ENCODE measurements at places on chromosomes 5 and 9.

GRCh38 chr9:122004589-122004988 lies 88.5 kb downstream of the TTLL11 start:
- DNase-seq = no peak

DNA sequence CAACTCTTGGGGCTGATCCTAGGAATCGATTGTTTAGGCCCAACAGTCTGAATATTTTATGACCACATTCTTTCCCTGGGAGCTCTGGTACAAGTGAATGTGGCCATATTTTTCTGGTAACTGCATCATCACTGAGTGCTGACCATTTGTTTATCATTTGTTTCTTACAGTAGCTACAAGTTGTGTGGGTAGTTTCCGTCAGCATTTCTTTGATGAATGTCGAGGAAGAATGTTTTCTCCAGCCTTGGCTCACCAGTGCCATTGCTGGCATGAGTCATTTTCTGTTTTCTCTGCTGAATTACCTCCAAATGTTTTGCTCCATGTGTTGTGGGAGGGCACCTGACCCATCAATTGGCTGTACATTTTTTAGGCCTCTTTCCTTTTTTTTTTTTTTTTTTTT lies 14.1 kb upstream of the CARD19 start:
- DNase-seq = no peak

GRCh38 chr5:1736065-1736464 lies 63.6 kb downstream of the MRPL36 start:
- no peak for DNase-seq

DNA sequence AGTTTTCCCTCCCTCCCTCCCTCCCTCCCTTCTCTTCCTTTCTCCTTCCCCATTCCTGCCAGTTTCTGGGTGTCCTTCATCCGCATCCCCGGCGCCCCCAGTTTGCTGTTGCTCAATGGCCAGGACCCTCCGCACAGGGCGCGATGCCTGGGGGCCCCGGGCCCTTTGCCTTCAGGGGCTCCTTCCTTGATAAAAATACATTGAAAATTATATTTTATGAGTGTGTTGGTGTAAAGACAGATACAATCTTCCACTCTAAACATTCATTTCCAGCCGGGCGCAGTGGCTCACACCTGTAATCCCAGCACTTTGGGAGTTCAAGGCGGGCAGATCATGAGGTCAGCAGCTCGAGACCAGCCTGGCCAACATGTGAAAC lies 7.6 kb upstream of the AGPAT2 start:
- no peak for DNase-seq

- DNase-seq = no peak
These were observed 32.1 kb downstream of the GRIN3A start for GRCh38 chr9:101706261-101706798.

GRCh38 chr5:158594595-158595242 lies 505.0 kb downstream of the EBF1 start:
- no peak for DNase-seq

DNA sequence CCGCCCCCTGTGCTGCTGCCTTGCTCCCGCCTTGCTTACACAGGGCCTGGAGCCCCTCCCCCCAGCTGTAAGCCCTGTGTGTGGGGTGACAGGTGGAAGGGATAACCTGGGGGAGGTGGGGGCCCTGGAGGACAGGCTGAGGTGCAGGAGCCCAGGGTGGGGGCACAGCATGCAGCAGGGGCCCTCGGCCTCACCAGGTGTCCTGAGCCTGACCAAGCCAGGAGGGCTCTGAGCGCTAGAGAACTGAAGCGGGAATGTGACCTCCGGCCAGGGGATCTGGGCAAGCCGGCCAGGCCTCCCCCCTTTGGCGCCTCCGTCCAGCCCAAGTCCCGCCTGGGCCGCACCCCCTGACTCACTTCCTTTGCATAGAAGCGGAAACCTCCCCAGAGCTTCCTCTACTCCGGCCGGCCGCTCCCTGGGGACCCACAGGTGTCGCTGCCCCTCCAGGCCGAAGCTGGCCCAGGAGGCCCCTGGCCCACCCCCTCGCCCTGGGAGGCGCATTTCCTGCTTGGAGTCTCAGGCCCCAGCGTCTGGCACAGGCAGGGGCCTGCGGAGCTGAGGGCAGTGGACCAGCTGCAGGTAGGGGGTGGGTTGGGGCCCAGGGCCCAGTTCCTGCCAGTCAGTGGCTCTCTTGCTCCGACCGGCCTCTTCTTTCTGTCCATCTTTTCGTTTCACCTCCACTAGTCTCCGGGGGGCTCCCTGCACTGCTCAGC lies at the start of gene TOR4A:
TSS of gene TOR4A (plus strand) at position 398 of the 713 bp plus-strand sequence. CDS start 964 bp downstream, outside the sequence.
- no peak for DNase-seq

DNA sequence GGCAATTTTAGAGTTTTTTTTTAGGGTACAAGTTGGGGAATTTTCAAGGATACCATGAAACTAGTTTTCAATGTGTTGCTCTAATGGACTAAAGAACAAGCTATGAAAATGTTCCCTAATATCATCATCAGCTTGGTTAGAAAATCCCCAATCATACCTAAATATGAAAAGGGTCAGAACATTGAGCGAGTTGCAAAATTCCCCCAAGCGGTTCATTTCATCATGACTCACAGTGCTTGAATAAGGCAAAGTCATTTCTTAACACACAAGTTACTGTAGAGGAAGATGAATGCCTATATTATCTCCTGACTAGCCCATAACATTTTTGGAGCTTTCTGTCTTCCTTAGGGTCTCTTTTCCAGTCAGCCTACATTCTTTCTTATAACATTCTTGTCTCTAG lies 62.7 kb downstream of the ST8SIA4 start:
- no peak for DNase-seq

- DNase-seq = peak; percentile 91
These were observed 36.2 kb downstream of the SH3PXD2B start for GRCh38 chr5:172417983-172418630.

DNA sequence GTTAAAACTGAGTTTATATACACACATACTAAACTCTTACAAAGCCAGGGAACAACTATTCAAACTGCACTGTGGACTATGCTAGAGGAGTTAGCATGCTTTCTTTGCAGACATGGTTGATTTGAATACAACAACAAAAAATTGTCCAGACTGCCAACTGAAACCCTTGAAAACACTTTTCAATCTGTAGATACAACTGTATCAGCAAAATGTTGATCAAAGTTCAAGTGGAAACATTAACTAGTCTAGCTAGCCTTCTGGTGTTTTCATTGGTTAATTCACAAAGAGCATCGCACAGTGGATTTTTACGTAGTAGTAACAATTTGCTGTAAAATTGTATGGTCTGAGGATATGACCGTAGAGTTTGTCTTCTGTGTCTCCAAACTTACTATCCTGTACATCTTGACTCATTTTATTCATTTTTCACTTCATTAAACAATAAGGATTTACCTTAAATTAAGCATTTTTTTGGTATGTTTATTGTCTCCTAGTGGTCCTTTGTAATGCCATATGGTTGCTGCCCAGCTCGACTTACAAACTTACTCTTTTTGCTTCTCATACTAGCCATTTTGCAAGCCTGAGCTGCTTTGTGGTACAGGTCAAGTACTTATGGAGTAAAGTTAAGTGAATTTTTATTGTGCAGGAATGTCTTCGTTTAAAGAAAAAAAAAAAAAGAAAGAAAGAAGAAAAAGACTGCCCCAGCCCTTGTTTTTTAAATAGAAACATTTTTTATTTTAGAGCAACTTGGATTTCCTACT lies 123.4 kb downstream of the ZCCHC7 start:
- no peak for DNase-seq

- no peak for DNase-seq
These were observed 7.4 kb downstream of the RETREG1 start for GRCh38 chr5:16609412-16609811.

GRCh38 chr9:76655121-76655541 lies 109.1 kb upstream of the PCA3 start:
- no peak for DNase-seq

DNA sequence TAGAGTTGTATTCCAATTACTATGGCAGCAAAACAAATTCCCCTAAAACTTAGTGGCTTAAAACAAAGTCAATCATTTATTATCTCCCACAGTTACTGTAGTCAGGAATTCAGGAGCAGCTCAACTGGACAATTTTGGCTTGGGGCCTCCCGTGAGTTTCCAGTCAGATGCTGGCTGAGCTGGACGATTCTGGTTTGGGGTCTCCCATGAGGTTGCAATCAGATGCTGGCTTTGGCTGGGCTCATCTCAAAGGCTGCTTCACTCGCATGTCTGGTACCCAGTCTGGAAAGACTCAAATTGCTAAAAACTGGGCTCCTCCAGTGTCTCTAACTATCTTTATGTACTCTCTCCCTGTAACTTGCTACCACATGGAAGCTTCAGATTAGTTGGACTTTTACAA lies 130.1 kb downstream of the C5orf15 start:
- no peak for DNase-seq

DNA sequence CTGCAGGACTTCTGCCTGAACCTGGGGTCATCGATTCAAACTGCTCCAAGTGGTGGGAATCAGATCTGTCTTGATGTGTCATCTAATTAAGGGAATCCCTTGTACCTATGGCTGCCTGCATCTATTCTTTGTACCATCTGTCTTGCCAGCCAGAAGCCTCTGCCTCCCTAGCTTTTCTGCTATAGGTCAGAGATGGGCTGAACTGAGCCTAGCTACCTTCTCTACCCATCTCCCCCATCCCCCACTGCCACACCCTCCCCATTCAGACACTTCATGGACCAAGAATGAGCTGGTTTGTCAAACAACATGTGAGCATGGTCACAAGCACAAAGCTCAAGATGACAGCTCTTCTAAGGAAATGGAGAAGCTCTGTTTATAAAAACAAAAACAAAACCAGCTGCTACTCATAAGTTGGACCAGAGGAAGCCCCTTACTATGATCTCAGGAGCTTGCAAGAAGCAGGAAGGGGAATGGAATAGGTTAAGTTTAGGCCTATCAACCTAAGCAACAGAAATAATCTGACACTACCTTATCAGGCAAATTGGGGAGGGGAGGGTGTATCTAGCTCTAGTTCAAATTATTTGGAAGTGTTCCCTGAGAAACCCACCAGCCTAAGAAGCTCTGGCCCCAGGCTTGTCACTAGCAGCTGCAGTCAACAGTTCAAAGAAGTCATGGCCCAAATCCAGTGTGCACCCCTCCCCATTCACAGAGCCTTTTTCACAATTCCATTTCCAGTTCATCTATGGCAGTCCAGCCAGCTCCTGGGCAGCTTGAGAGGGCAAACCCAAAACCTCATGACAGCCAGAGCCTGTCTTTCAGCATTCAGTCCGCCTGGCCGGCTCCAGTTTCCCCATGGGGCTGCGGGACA lies 29.9 kb downstream of the SKP1 start:
- no peak for DNase-seq

GRCh38 chr9:16069671-16070454 lies 517.0 kb downstream of the CCDC171 start:
- DNase-seq = no peak

- DNase-seq = peak; percentile 70
These were observed 583 bp downstream of the DIAPH1 start for GRCh38 chr5:141618030-141618803.

DNA sequence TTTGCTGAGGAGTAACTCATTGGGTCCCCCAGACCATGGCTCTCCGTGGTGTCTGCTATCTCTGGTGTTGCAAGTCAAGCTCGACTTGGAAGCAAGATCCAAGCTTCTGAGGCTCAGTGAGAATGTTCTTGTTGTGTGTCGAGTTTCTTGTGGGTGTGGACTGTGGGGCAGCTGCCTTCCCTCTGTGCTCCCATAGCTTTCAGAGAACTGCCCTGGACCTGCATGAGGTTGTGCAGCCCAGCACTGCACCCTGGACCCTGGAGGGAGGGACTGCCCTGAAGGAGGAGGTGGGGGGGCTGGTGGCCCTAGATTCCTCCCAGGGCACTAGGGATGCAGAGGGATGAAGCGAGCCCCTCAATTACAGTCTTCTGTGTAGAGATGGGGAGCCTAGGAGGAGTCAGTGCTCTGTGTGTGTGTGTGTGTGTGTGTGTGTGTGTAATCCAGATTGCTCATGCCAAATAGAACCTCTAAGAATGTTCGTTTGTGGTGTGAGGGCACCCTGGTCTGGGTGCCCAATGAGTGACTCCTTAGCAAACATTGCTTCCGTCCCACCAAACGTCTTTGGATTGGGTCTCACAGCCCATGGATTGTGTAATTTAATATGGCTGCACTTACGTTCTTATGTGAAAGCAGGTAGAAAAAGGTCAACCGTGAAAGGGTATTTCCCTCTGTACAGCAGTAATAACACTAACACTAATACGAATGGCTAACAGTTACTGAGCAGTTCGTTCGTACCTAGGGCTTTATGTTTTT lies 143.3 kb upstream of the LMX1B start:
- peak; percentile 22 for DNase-seq

GRCh38 chr5:71693828-71694427 lies 25.1 kb upstream of the CARTPT start:
- no peak for DNase-seq

- DNase-seq = no peak
These were observed 24.7 kb upstream of the TNFSF8 start for GRCh38 chr9:114954956-114955582.

DNA sequence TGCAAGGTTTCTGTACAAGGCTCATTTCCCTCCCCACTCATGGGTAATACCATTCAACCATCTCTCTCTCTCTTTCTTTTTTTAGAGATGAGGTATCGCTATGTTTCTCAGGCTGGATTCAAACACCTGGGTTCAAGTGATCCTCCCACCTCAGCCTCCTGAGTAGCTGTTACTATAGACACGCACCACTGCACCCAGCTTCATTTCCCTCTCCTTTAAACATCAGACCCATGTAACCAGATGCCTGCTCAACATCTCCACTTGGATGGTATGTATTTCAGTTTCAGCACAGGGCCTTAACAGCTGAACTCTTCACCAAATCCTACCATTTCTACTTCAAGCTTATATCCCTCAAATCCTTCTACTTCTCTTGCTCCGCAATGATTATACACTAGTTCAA lies 117.4 kb downstream of the SSBP2 start:
- DNase-seq = no peak

- no peak for DNase-seq
These were observed 323.0 kb downstream of the TMEM167A start for GRCh38 chr5:82754036-82754746.
